Activated T-cell treated with anti-CD3 and anti-CD28 coated beads, Interleukin-2, amount 50 U/mL, for 72 hours (primary cell): ENCODE measurements at places on chromosomes 7 and 10. TPM values are rescaled to one million over a fixed set of nuclear protein-coding genes. Genes with fewer than 3 reads are reported as not detected.

- no peaks in the 10 kb centered on the region for H3K27me3 ChIP-seq
- H3K36me3 ChIP-seq = peaks cover 68% of the 10 kb centered on the region
- peak overlapping the region; percentile 98 for H3K27ac ChIP-seq
- H3K4me3 ChIP-seq = peak overlapping the region; percentile 79
- no peak for DNase-seq
- peaks cover 34% of the 10 kb centered on the region for H3K4me1 ChIP-seq
These were observed 27.8 kb downstream of the ZNF33A start for GRCh38 chr10:38038107-38038931.

GRCh38 chr7:92837000-92837749, 802 bp upstream of the CDK6 start:
- H3K36me3 ChIP-seq = peaks cover 20% of the 10 kb centered on the region
- peak overlapping the region; percentile 87 for H3K4me3 ChIP-seq
- peaks cover 19% of the 10 kb centered on the region for H3K27me3 ChIP-seq
- H3K4me1 ChIP-seq = peaks cover 31% of the 10 kb centered on the region

DNA sequence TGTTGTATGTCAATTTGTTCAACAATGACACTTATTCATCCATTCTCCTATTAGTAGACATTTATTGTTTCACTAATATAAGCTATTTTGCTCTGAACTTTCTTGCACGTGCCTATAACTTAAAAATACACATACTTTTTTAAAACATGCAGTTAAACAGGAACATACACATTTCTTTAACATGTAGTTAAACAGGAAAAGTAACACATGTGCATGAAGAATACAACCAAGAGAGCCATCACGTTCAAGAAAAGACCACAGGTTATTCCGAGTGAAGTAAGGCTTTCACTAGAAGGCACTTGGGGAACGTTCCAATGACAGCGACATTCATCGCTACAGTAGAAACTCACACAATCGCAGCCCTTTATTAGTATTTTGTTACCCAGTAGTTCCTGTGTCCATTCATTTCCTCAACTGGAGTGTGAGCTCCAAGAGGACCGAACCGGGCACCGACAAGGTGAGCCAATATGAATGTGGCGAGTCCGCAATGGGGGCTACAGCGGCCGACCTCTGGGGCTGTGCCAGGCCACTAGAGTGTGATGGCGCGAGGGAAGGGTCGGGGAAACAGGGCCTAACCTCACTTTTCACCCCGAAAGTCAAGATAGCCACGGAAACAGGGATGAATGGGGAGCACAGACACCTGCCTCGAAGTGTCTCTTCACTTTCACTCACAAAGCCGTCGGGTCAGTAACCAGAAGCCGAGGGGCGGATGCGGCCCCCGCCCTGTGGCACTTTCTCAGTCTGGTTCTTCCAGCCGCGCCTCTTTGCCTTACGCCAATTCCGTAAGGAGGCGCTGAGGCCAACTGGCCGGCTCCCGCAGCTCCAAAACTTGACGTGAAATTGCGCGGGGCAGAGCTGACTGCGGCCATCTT, 775 bp upstream of the SEPTIN7 start:
- peaks cover 35% of the 10 kb centered on the region for H3K4me1 ChIP-seq
- peak overlapping the region; percentile 99 for H3K4me3 ChIP-seq
- DNase-seq = peak; percentile 83
- H3K36me3 ChIP-seq = peaks cover 3% of the 10 kb centered on the region

DNA sequence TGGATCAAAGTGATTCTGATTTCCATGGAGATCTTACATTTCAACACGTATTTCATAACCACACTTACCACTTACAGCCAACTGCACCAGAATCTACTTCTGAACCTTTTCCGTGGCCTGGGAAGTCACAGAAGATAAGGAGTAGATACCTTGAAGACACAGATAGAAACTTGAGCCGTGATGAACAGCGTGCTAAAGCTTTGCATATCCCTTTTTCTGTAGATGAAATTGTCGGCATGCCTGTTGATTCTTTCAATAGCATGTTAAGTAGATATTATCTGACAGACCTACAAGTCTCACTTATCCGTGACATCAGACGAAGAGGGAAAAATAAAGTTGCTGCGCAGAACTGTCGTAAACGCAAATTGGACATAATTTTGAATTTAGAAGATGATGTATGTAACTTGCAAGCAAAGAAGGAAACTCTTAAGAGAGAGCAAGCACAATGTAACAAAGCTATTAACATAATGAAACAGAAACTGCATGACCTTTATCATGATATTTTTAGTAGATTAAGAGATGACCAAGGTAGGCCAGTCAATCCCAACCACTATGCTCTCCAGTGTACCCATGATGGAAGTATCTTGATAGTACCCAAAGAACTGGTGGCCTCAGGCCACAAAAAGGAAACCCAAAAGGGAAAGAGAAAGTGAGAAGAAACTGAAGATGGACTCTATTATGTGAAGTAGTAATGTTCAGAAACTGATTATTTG, 15.3 kb downstream of the HNRNPA2B1 start:
- H3K4me3 ChIP-seq = no peak overlapping the region
- no peak for DNase-seq

GRCh38 chr7:94154182-94154581, 150.0 kb upstream of the BET1 start:
- DNase-seq = no peak
- H3K36me3 ChIP-seq = no peaks in the 10 kb centered on the region
- no peak overlapping the region for H3K27ac ChIP-seq
- peaks cover 19% of the 10 kb centered on the region for H3K27me3 ChIP-seq
- peaks cover 7% of the 10 kb centered on the region for H3K4me1 ChIP-seq

- no peak for DNase-seq
- H3K36me3 ChIP-seq = no peaks in the 10 kb centered on the region
- no peaks in the 10 kb centered on the region for H3K27me3 ChIP-seq
- H3K4me1 ChIP-seq = no peaks in the 10 kb centered on the region
- H3K4me3 ChIP-seq = no peak overlapping the region
These were observed 69.1 kb upstream of the FOXP2 start for GRCh38 chr7:114345494-114345893.

GRCh38 chr7:23012908-23013714, 819 bp downstream of the HYCC1 start:
- no peak overlapping the region for H3K4me3 ChIP-seq
- no peak overlapping the region for H3K27ac ChIP-seq
- H3K4me1 ChIP-seq = peaks cover 10% of the 10 kb centered on the region

DNA sequence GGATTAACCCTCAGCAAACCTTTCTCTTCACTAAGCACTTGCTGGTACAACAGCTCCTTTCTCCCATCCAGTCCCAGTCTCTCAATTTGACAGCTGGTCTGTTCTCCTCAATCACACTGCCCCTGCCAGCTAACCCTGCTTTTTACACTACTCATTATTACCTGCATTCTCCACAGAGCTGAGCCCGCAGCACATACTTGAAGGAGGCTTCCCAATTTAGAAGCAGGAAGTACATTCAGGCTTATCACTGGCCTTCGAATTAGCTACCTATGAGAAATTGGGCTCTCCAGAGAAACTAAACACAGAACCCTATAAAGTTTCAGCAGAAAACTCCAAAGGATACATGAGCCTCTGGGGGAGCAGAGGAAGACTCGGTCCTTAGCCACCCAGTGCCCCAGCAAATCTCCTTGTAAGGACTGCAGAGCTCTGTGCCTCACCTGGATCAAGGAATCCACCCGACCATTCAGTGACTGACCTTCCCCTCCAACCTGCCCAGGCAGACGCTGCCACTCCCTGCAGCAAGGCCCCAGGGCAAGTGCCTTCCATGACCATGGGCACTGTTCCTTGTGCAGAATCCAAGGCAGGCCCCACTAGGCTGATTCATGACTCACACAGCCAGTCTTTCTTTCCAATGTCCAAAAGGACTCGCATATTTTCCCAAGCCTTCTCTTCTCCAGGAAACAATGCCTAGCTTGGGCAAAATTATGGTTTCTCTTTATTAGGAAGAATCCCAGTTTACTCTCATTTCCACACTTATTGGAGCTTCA, 68.0 kb downstream of the VOPP1 start:
- H3K4me1 ChIP-seq = peaks cover 80% of the 10 kb centered on the region
- H3K27me3 ChIP-seq = no peaks in the 10 kb centered on the region

DNA sequence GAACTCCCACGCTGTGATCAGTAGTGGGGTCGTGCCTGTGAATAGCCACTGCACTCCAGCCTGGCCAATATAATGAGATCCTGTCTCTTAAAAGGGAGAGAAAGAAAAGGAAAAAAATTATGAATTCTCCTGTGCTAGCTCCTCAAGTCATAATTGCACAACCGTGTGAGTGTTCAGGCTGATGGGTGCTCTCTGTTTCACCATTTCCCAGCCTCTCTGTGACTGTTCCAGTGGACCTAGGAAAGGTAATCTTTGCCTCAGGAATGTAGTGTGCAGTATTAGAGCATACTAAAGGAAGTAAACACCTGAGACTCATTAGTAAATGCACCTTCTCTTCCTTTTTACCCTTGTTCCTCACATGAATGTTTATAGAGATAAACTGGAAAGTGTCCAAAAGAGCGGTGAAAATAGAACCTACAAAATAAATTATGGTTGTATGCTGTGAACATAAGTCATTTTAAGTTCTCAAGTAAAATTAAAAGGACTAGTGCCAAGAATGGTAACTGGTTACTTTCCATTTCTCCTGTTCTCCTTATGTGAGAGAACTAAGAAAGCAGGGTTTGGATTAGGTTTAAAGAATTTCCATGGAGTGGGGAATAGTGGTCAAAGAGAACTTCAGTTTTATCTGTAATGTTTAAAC, 42.7 kb downstream of the INPP5F start:
- H3K27ac ChIP-seq = no peak overlapping the region
- peaks cover 2% of the 10 kb centered on the region for H3K4me1 ChIP-seq
- peaks cover 1% of the 10 kb centered on the region for H3K36me3 ChIP-seq
- H3K27me3 ChIP-seq = no peaks in the 10 kb centered on the region

- peaks cover 2% of the 10 kb centered on the region for H3K36me3 ChIP-seq
- H3K27me3 ChIP-seq = peaks cover 57% of the 10 kb centered on the region
- no peak overlapping the region for H3K4me3 ChIP-seq
- H3K27ac ChIP-seq = no peak overlapping the region
- H3K4me1 ChIP-seq = no peaks in the 10 kb centered on the region
These were observed 120.3 kb upstream of the CACUL1 start for GRCh38 chr10:118875087-118875486.

DNA sequence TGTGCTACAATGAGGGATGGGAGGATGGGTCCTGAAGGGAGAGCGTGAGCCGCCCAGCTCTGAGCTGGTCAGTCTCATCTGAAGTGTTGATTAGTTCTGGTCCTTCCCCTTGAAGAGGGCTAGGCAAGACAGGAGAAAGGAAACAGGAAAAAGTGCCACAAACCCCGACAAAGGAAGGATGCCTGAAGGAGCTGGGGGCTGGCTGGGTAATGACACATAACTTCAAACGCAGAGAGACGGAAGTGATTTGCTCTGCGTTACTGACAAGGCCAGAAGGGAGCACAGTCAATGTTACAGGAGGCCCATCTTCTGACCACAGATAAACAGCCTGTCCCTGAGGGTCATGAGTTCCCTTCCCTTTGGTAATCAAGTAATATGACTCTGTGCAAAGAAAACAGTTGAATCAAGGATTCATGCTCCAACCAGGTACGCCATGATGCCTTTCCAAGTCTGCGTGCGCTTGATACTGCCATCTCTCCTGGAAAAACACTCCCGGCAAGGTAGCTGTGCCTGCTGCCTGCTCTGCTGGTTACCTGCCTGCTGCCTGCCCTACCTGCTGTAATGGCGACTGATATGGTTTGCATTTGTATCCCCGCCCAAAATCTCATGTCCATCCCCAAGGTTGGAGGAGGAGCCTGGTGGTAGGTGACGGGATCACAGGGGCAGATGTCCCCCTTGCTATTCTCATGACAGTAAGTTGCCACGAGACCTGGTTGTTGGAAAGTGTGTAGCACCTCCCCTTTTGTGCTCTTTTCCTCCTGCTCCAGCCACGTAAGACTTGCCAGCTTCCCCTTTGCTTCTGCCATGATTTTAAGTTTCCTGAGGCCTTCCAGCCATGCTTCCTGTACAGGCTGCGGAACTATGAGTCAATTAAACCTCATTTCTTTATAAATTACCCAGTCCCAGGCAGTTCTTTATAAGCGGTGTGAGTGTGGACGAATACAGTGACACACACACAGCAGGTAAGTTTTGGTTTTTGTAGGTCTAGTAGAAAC, 57.9 kb downstream of the GRB10 start:
- H3K4me3 ChIP-seq = no peak overlapping the region
- H3K36me3 ChIP-seq = no peaks in the 10 kb centered on the region
- H3K4me1 ChIP-seq = peaks cover 12% of the 10 kb centered on the region
- no peaks in the 10 kb centered on the region for H3K27me3 ChIP-seq

DNA sequence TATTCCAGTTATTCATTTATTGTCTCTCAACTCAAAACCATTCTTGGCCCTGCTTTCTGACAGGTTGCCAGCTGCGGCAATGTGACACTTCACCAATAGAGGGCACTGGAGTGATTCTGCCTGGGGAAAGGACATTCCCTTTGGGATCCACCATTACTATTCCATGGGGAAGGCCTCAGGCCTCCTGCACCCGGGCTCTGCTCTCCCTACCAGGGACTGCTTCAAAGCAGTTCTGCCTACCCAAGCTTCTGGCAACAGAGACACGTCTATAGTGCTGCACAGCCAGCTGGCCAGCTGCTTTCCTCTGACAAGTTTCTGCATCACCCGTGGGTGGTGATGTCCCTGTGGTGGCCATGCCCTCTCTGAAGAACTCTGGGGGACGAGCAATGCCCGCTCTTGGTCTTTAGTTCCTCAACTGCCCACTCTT, 163.8 kb downstream of the ELMO1 start:
- no peaks in the 10 kb centered on the region for H3K36me3 ChIP-seq
- H3K27me3 ChIP-seq = no peaks in the 10 kb centered on the region
- H3K4me3 ChIP-seq = no peak overlapping the region
- H3K4me1 ChIP-seq = peaks cover 39% of the 10 kb centered on the region
- no peak overlapping the region for H3K27ac ChIP-seq

DNA sequence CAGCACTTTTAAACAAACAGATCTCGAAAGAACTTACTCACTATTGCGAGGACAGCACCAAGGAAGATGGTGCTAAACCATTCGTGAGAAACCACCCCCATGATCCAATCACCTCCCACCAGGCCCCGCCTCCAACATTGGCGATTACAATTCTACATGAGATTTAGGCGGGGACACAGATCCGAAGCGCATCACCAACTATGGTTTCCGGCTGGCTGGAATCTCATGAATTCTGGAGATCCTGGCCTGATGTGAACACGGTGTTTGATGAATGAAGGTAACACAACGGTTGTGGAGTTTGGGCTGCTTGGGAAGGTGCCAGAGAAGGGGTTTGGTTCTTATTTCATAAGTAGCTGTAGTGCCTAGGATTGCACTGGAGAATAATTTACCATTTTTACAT, 216.7 kb downstream of the EMX2 start:
- H3K4me3 ChIP-seq = no peak overlapping the region
- no peak overlapping the region for H3K27ac ChIP-seq
- no peaks in the 10 kb centered on the region for H3K36me3 ChIP-seq
- no peak for DNase-seq
- H3K27me3 ChIP-seq = peaks cover 37% of the 10 kb centered on the region
- H3K4me1 ChIP-seq = no peaks in the 10 kb centered on the region

GRCh38 chr7:27958933-27959548, 219.1 kb downstream of the TAX1BP1 start:
- H3K27ac ChIP-seq = no peak overlapping the region
- no peak overlapping the region for H3K4me3 ChIP-seq
- no peak for DNase-seq
- H3K27me3 ChIP-seq = no peaks in the 10 kb centered on the region
- H3K36me3 ChIP-seq = no peaks in the 10 kb centered on the region

- H3K27me3 ChIP-seq = no peaks in the 10 kb centered on the region
- no peak overlapping the region for H3K4me3 ChIP-seq
These were observed 65.3 kb downstream of the DGKB start for GRCh38 chr7:14837216-14837615.

The ELAPOR2 gene
- 16.8 TPM for total RNA-seq

The SVOPL gene
- total RNA-seq = not detected

The FOXP2 gene
- not detected for total RNA-seq

The CTNNA3 gene
- total RNA-seq = 0.25 TPM

The DNAJC12 gene
- total RNA-seq = 35.6 TPM

The ARHGAP19 gene
- 62.2 TPM for total RNA-seq

The PNLIPRP2 gene
- not detected for total RNA-seq
